ENCODE measurements at places on chromosomes 16 and 17.

- DNase-seq, result no peak
Observed at GRCh38 chr16:84448444-84448843, 56.0 kb downstream of the MEAK7 start.

- no peak for DNase-seq
Observed at GRCh38 chr16:58094791-58095574, 34.2 kb downstream of the CFAP20 start.

DNA sequence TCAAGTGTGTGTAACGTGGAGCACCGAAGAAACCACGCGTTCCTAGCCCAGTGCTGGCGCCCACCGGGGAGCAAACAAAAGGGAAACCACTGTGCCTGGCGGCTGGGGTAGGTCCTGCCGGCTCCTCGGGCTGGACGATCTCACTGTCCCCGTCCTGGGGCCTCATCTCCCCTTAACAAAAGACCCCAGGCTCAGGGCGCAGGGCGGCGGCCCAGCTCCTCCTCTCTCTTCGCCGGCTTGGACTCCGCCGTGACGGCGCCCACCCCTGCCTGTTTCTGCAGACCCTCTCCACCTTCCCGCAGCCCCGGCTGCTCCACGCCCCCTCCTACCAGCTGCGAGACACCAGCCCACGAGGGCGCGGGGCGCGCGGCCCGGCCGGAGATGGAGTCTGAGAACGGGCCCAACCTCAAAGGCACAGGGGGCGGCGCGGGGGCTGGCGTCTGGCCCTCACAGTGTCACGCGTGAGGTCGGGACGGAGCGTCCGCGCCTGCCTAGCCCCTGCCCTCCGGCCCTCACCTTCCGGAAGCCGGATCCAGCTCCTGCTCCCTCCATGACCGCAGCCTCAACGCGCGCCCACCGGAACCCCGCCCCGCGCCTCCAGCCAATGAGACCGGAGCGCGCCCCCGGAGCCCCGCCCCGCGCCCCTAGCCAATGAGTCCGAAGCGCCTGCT is at the start of gene CENPX:
TSS of gene CENPX (minus strand) at position 569 of the 671 bp plus-strand sequence. CDS start at position 552, 17 bp downstream.
- no peak for DNase-seq

- no peak for DNase-seq
Observed at GRCh38 chr17:73029991-73030390, 62.5 kb downstream of the SLC39A11 start.

- no peak for DNase-seq
Observed at GRCh38 chr17:68516732-68517131, 4.5 kb downstream of the PRKAR1A start.

Measured in stimulated activated CD8-positive, alpha-beta memory T cell treated with anti-CD3 and anti-CD28 coated beads, Interleukin-15, amount 100 ng/mL, for 1 hour (primary cell).